AG20443 (cell line): ENCODE measurements at places on chromosomes 6 and 20.

DNA sequence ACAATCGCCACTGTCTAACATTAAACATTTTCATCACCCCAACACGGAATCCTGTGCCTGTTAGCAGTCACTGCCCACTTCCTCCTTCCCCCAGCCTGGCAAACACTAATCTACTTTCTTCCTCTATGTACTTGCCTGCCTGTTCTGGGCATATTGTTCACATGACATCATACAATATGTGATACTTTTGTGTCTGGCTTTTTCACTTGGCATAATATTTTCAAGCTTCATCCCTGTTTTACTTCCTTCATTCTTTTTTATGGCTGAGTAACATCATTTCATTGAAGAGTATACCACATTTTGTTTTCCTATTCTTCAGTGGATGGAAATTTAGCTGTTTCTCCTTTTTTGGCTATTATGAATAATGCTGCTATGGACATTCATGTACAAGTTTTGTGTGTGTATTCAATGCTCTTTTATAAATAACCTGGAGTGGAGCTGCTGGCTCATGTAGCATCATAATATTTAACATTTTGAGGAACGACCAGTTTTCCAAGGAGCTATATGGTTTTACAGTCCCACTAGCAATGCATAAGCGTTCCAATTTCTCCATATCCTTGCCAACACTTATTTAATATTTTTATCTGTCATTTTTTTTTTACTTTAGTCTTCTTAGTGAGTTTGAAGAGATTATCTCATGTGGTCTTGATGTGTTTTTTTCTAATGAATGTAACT, 360.1 kb downstream of the HDGFL1 start:
- DNase-seq, result peak; percentile 13

- DNase-seq, result no peak
These were observed 277.1 kb downstream of the PAX1 start for GRCh38 chr20:21982559-21982958.

- DNase-seq, result no peak
These were observed 52.3 kb upstream of the HFE start for GRCh38 chr6:26034905-26035304.

DNA sequence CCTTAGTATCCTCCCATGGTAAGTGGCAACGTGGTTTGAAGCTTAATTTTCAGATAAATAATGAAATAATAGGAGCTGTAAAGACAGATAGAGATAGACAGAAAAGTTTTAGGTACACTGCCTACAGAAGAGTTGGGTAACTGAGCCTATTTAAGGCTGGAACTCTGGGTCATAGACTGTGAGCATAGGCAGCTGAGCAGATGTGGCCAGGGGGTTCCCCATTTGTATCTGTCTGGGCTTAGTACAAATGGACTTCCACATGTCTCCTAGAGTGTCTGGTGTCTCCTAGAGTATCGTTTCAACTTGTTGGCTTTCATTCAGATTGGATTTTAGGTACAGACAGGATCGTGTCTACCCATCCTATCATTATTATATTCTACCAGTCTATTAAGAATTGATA, 649.8 kb downstream of the DHX35 start:
- no peak for DNase-seq

GRCh38 chr20:50821994-50822393, 27.1 kb downstream of the BCAS4 start:
- no peak for DNase-seq

DNA sequence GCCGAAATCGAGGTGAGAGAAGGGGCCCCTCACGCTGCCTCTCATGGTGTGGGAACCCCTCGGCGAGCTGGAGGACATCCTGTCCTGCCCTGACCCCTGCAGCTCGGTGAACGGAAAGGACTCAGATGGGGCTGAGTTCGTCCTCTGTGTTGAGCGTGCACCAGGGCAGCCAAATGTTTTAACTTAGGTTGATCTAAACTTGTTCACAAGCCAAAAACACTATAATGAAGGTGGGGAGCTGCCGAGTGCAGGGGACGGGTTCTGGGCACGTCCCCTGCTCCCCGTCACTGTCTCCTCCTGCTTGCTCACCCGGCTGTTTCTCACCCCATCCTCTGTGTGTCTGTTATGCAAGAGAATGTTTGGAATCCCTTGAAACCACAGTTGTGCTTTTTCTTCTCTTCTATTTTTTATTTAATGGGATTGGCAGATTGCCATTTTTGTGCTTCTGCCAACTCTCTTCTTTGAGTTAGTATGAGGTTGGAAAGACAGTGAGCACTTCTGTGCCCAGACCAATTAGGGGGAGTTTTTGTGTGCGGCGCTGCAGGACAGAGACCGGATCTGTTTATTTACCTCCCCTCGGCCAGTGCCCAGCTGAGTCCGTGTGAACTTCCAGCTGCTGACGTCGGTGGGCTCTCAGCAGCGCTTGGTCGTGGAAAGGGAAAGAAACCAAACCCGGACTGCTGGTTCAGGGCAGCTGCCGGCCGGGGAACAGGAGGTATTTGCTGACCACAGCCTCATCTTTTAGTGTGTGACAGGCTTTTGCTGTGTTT, 158.1 kb downstream of the DTNBP1 start:
- DNase-seq, result peak; percentile 87

DNA sequence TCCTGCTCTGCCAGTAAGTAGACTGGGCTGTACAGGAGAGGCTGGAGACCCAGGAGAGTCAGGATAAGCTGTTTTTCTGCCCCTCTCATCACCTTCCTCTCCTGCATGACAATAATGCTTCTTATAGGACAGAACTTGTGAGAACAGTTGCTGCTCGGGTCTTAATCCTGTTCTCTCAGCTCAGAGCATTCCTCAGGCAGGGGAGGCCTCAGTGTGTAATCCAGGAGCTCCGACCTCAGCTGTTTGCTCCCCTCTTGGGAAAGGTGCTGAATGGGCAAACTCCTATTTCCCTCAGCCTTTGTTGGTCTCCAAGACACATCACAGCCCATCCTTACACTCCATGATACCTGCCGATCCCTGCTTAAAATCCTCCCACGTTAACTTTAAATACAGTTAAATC, 134.9 kb upstream of the LRFN2 start:
- DNase-seq, result no peak

GRCh38 chr20:41003143-41003935, 25.3 kb upstream of the TOP1 start:
- DNase-seq, result peak; percentile 80

GRCh38 chr20:11219192-11219591, 545.4 kb upstream of the JAG1 start:
- DNase-seq, result no peak

- no peak for DNase-seq
These were observed 48.2 kb upstream of the REV3L start for GRCh38 chr6:111531185-111531584.

DNA sequence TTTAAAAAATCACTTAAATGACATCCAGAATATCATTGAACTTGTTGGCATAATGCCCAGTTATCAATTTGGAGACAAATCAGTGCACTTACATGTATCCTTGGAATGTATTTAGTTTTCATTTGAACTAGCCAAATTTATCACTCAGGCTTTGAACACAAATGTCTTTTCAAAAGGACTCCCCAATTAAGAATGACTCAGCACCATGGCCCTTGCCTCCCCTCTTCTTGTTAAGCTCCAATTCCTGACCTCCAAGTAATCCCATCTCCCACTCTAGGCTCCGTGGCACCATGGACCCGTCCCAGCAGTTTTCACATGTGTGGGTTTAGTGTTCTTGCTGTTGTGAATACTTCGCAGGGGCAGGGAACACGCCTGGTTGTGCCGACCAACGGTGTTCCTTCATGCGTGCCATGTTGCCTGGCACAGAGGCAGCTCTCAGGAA, 2.7 kb downstream of the AKAP12 start:
- DNase-seq, result no peak

- DNase-seq, result peak; percentile 78
These were observed 35.9 kb downstream of the RIPOR3 start for GRCh38 chr20:50655311-50655880.

GRCh38 chr20:63522981-63523611, 2.5 kb downstream of the PPDPF start:
- no peak for DNase-seq

- peak; percentile 18 for DNase-seq
These were observed 619 bp upstream of the PDE7B start for GRCh38 chr6:135850882-135851281.

GRCh38 chr20:40029589-40029988, 659.4 kb downstream of the MAFB start:
- no peak for DNase-seq

GRCh38 chr6:111228094-111228493, 140.8 kb downstream of the SLC16A10 start:
- peak; percentile 20 for DNase-seq

GRCh38 chr20:47296950-47297349, 59.5 kb downstream of the ZMYND8 start:
- no peak for DNase-seq

GRCh38 chr6:25833136-25833535, 1.3 kb upstream of the SLC17A1 start:
- DNase-seq, result no peak
